Naive thymus-derived CD8-positive, alpha-beta T cell (primary cell): ENCODE measurements at places on chromosomes 7 and 10. TPM values are rescaled to one million over a fixed set of nuclear protein-coding genes. Genes with fewer than 3 reads are reported as not detected.

The OGDHL gene
- not detected for total RNA-seq

The CYP3A7 gene
- total RNA-seq = not detected

- H3K4me1 ChIP-seq = peaks cover 9% of the 10 kb centered on the region
- H3K27me3 ChIP-seq = no peaks in the 10 kb centered on the region
- H3K4me3 ChIP-seq = no peak overlapping the region
- no peak overlapping the region for H3K27ac ChIP-seq
Observed at GRCh38 chr7:35761871-35762677, 38.8 kb upstream of the SEPTIN7 start.

GRCh38 chr10:15265056-15265455, 96.6 kb upstream of the NMT2 start:
- H3K4me3 ChIP-seq = no peak overlapping the region
- peaks cover 2% of the 10 kb centered on the region for H3K4me1 ChIP-seq

GRCh38 chr7:19520392-19520791, 188.4 kb downstream of the POLR1F start:
- no peaks in the 10 kb centered on the region for H3K27me3 ChIP-seq
- no peaks in the 10 kb centered on the region for H3K36me3 ChIP-seq
- no peak overlapping the region for H3K4me3 ChIP-seq
- no peak overlapping the region for H3K27ac ChIP-seq
- no peak for DNase-seq

GRCh38 chr7:148911626-148912025, 27.5 kb upstream of the EZH2 start:
- H3K27me3 ChIP-seq = no peaks in the 10 kb centered on the region
- no peak for DNase-seq
- H3K4me1 ChIP-seq = peaks cover 19% of the 10 kb centered on the region
- H3K4me3 ChIP-seq = peak overlapping the region; percentile 48

- H3K4me1 ChIP-seq = no peaks in the 10 kb centered on the region
- no peaks in the 10 kb centered on the region for H3K27me3 ChIP-seq
- H3K36me3 ChIP-seq = no peaks in the 10 kb centered on the region
- no peak overlapping the region for H3K4me3 ChIP-seq
- DNase-seq = no peak
- H3K27ac ChIP-seq = no peak overlapping the region
Observed at GRCh38 chr10:42883993-42884983, 101.7 kb downstream of the BMS1 start.

DNA sequence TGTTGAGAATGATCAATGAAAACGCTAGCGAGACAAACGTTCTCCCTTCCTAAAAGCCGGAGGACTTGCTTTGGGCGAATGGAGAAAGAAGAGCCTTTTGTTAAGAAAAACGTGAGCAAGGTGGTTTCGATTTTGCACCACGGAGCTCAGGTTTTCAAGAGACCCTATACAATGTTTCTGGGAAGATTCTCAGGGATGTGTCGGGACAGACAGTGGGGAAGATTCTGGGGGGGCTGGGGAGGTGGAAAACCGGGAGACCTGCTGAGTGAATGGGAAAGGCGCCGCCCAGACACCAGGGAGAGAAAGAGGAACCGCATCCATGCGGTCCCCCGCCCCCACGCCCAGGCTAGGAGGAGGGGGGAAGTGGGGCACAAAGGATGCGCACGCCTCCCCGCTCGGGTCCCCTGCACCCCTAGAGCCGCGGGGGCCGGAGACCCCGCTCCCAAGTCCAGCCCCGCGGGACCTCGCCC, 745 bp downstream of the YWHAG start:
- DNase-seq = peak; percentile 37
- peaks cover 16% of the 10 kb centered on the region for H3K36me3 ChIP-seq
- H3K4me1 ChIP-seq = peaks cover 47% of the 10 kb centered on the region
- no peaks in the 10 kb centered on the region for H3K27me3 ChIP-seq
- peak overlapping the region; percentile 97 for H3K4me3 ChIP-seq

- H3K27ac ChIP-seq = no peak overlapping the region
- DNase-seq = no peak
- no peak overlapping the region for H3K4me3 ChIP-seq
- H3K36me3 ChIP-seq = no peaks in the 10 kb centered on the region
- peaks cover 1% of the 10 kb centered on the region for H3K27me3 ChIP-seq
Observed at GRCh38 chr10:34241226-34242000, 573.7 kb downstream of the PARD3 start.
